Activated CD4-positive, alpha-beta T cell treated with anti-CD3 and anti-CD28 coated beads, Interleukin-2, amount 50 U/mL, for 1 hour (primary cell): ENCODE measurements at places on chromosomes 1 and 21.

- no peak for DNase-seq
These were observed 245.0 kb downstream of the FOXD2 start for GRCh38 chr1:47682786-47683350.

GRCh38 chr21:43371786-43372185 is 55.1 kb downstream of the SIK1 start:
- no peak for DNase-seq

GRCh38 chr1:45275054-45275453 is 51.6 kb upstream of the HPDL start:
- DNase-seq, result no peak

DNA sequence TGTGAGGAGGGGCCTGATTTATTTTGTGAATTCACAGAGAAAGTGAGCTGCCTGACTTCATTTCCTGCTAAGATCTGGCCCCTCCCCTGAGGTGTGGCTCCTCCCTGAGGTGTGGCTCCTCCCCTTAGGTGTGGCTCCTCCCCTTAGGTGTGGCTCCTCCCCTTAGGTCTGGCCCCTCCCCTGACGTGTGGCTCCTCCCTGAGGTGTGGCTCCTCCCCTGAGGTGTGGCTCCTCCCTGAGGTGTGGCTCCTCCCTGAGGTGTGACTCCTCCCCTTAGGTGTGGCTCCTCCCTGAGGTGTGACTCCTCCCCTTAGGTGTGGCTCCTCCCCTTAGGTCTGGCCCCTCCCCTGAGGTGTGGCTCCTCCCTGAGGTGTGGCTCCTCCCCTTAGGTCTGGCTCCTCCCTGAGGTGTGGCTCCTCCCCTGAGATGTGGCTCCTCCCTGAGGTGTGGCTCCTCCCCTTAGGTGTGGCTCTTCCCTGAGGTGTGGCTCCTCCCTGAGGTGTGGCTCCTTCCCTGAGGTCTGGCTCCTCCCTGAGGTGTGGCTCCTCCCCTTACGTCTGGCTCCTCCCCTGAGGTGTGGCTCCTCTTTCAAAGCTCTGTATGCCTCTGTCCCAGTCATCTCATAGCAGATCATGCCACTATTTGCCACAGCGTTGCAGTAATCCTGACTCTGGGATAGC is 26.9 kb upstream of the LRRC3 start:
- peak; percentile 58 for DNase-seq

DNA sequence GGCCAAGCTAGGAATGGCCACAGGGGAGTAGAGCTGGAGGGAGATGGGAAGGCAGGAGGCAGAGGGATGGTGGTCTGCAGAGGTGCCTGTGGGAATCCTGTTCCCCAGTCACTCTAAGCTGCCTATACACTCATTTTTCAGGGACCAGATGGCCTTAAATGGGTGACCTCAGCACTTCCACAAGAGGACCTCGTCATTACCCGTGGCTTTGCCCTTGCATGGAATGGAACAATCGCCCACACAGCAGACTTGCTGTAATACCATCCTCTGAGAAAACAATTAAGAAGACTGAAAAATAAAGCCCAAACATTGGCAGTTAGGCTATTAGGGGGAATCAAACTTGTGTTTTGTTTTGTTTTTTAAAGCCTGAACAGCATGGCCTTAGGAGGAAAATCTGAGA is 12.9 kb upstream of the TNN start:
- no peak for DNase-seq
